ENCODE measurements at places on chromosomes 1 and 21. TPM values are rescaled to one million over a fixed set of nuclear protein-coding genes. Genes with fewer than 3 reads are reported as not detected.
A peak's percentile ranks its signal among the peaks of the same experiment; 100 is the strongest.

The PLA2G2A gene
- not detected for total RNA-seq

DNA sequence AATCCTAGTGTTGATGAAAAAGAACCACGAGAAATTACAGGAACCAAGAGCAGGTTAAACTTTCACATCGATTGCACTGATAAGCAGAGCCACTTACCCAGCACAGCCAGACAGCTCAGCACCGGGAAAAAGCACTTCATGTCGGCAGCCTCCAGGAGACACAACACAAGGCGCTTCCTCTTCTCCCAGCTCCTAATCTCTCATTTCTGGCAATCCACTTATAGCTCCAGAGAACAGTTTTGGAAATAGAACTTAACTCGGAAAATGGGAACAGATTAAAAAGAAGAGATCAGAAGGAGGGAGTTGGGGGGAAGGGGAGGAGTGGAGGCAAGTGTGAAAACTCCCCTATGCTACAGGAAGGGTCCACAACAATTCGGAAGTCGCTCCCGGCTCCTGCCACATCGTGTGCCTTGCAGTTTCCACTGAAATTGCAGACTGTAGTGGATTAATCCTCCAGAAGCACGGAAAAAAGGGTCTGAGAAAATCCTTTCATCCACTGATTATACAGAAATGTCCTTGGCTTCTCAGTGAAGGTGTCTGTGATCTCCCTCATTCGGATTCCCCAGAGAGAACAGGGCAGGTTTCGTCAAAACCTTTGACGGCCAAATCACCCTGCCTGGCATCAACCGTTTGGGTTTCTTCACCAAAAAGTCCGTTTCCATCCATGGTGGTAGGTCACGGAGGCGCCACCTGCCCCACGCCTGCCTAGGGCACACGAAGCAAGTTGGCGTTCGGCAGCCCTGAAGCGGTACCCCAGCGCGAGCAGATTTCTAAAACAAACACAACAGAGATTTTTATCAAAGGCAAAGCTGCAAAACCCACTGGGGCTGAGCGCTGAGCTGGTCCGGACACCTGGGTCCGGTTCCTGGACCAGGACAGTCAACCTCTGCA, 1.1 kb downstream of the IGSF3 start:
- H3K4me3 ChIP-seq, result peak overlapping the region; percentile 83
- H3K27ac ChIP-seq, result peak overlapping the region; percentile 19
- H3K4me1 ChIP-seq, result peaks cover 15% of the 10 kb centered on the region
- peak; percentile 11 for DNase-seq
- peaks cover 33% of the 10 kb centered on the region for H3K27me3 ChIP-seq

The RPAP2 gene
- total RNA-seq, result 29.1 TPM

DNA sequence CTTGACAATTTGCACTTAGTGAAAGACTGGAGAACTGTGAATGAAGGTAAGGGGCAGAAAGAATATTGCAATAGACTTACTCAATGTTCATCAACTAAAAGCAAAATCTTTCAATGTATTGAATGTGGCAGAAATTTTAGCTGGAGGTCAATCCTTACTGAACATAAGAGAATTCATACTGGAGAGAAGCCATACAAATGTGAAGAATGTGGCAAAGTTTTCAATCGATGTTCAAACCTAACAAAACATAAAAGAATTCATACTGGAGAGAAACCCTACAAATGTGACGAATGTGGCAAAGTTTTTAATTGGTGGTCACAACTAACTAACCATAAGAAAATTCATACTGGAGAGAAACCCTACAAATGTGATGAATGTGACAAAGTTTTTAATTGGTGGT, 80.7 kb downstream of the JMJD4 start:
- no peak overlapping the region for H3K4me3 ChIP-seq
- DNase-seq, result no peak
- H3K36me3 ChIP-seq, result peaks cover 11% of the 10 kb centered on the region

The ILDR2 gene
- total RNA-seq, result 0.34 TPM

- H3K27ac ChIP-seq, result no peak overlapping the region
- H3K36me3 ChIP-seq, result no peaks in the 10 kb centered on the region
- DNase-seq, result no peak
Measured at GRCh38 chr1:232292239-232292638, 337.7 kb downstream of the SIPA1L2 start.

The KIF14 gene
- total RNA-seq, result 0.08 TPM

DNA sequence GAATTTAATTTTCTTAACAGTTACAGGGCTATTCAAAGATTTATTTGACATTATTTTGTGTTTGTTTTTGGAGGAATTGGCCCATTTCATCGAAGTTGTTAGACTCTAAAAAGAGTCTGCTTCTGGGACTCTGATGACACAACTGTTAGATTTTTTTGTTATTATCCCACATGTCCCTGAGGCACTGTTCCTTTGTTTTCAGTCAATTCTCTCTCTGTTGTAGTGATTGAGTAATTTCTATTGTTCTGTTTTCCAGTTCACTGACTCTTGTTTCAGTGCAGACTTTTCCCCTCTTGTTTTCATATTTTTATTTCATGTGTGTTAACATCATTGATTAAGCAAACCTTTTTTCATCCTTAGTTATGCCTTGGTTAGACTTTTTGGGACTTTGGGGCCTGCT, 325.0 kb downstream of the ZNF326 start:
- H3K27me3 ChIP-seq, result peaks cover 17% of the 10 kb centered on the region
- no peak for DNase-seq
- no peaks in the 10 kb centered on the region for H3K4me1 ChIP-seq
- H3K36me3 ChIP-seq, result no peaks in the 10 kb centered on the region
- H3K4me3 ChIP-seq, result no peak overlapping the region
- no peak overlapping the region for H3K27ac ChIP-seq

- H3K4me1 ChIP-seq, result no peaks in the 10 kb centered on the region
- no peak overlapping the region for H3K27ac ChIP-seq
- H3K27me3 ChIP-seq, result peaks cover 20% of the 10 kb centered on the region
- no peaks in the 10 kb centered on the region for H3K36me3 ChIP-seq
- H3K4me3 ChIP-seq, result no peak overlapping the region
- no peak for DNase-seq
Measured at GRCh38 chr1:50251702-50252101, 143.0 kb downstream of the ELAVL4 start.

DNA sequence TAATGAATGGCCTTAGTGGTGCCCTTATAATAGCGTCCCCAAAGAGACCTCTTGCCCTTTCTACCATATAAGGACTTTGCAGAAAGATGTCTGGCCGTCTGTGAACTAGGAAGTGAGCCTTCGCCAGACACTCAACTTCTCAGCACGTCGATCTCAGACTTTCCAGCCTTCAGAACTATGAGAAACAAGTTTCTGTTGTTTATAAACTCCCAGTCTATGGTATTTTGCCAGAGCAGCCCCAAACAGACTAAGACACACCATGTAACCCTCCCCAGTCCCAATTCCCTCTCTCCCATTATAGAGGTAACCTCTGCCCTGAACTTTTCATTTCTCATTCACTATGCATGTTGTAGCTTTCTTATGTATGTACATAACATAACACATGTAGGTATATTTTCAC, 55.7 kb downstream of the NID1 start:
- no peaks in the 10 kb centered on the region for H3K36me3 ChIP-seq
- H3K27me3 ChIP-seq, result no peaks in the 10 kb centered on the region
- no peak overlapping the region for H3K4me3 ChIP-seq
- no peak overlapping the region for H3K27ac ChIP-seq

DNA sequence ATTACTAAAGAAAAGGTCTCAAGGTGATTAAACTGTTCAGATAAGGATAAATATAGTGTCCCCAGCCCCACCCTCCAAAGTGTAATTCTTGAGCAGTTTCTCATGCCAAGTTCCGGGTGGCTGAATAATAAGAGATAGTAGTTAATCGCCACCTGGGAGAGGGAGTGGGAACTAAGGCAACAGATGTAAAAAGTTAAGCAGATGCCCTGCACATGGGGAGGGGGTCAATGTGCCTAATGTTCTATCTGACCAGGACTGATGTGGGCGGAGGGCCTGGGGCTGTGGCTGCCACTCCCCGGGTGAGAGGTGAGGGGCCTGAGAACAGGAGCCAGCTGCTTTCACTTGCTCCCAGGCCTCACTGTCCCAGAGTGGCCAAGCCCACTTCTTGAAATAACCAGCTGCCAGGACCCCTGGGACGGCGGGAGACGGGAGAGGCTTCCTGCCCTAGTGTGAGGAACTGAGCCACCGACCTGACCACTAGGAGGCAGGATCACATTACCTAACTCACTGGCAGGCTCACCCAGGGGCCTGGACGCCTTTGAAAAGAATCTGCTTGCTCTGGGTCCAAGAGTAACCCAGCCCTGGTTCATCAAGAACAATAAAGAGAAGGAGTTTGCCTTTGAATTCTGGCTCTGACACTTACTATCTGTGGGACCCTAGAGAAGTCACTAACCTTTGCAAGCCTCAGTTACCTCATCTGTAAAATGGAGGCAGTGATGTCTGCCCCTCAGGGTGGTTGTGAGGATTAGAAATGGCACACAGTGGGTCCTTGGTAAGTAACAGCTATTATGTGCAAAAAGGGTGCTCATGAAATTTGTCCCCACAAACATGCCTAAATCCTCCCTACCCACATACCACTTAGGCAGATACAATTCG, 179.2 kb downstream of the ATG4C start:
- no peaks in the 10 kb centered on the region for H3K36me3 ChIP-seq
- DNase-seq, result no peak
- H3K27me3 ChIP-seq, result peaks cover 23% of the 10 kb centered on the region
- no peak overlapping the region for H3K27ac ChIP-seq
- no peaks in the 10 kb centered on the region for H3K4me1 ChIP-seq

The DCAF6 gene
- total RNA-seq, result 24.1 TPM

The WNT3A gene
- not detected for total RNA-seq

GRCh38 chr1:77271852-77272580, 9.8 kb upstream of the AK5 start:
- no peaks in the 10 kb centered on the region for H3K36me3 ChIP-seq
- peaks cover 34% of the 10 kb centered on the region for H3K27me3 ChIP-seq
- H3K4me1 ChIP-seq, result peaks cover 3% of the 10 kb centered on the region
- DNase-seq, result no peak
- H3K4me3 ChIP-seq, result no peak overlapping the region

GRCh38 chr21:31543191-31543590, 116.3 kb upstream of the SOD1 start:
- H3K4me3 ChIP-seq, result no peak overlapping the region
- H3K27ac ChIP-seq, result no peak overlapping the region
- H3K4me1 ChIP-seq, result no peaks in the 10 kb centered on the region
- H3K36me3 ChIP-seq, result no peaks in the 10 kb centered on the region

DNA sequence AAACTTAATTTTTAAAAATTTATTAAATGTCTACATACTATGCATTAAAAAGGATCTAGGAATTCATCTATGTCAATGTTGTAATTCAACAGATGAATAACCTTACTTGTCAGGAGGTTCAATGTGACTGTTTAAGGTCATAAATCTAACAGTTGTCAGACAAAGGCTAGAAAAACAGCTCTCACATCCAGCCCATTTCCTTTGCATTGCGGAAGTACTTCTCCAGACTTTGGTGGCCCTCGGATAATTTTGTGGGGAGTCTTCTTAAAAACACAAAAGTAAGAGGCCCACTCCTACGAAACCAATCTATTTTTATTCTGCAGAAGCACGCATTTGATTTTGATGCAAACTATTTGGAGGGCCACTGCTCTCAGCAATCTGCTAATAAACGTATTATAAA, 122.6 kb upstream of the CHRM3 start:
- H3K4me1 ChIP-seq, result no peaks in the 10 kb centered on the region
- no peak for DNase-seq
- H3K36me3 ChIP-seq, result no peaks in the 10 kb centered on the region
- no peak overlapping the region for H3K27ac ChIP-seq
- H3K27me3 ChIP-seq, result peaks cover 7% of the 10 kb centered on the region
- H3K4me3 ChIP-seq, result no peak overlapping the region

GRCh38 chr1:20301463-20302107, 10.9 kb downstream of the VWA5B1 start:
- peaks cover 2% of the 10 kb centered on the region for H3K36me3 ChIP-seq
- H3K4me3 ChIP-seq, result no peak overlapping the region
- no peak overlapping the region for H3K27ac ChIP-seq
- DNase-seq, result no peak
- peaks cover 12% of the 10 kb centered on the region for H3K27me3 ChIP-seq
- H3K4me1 ChIP-seq, result no peaks in the 10 kb centered on the region
